ENCODE measurements at places on chromosomes 16 and 17.

DNA sequence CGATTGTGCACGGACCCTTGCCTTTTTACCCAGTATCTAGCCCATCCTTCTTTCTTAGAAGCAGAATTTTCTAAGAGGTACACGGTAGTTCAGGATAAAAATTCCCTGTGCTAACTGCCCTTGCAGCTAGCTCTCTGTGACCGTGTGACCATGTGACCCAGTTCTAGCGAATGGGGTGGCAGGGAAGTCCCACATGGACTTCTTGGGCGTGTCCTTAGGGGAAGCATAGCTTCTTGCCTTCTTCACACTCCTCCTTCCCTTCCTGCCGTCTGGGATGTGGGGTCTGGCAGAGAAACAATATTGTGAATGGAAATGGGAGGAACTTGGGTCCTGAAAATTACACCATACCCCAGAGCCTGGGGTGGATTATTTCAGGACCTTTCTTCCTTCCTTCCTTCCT is 670.7 kb downstream of the MAF start:
- DNase-seq: no peak

DNA sequence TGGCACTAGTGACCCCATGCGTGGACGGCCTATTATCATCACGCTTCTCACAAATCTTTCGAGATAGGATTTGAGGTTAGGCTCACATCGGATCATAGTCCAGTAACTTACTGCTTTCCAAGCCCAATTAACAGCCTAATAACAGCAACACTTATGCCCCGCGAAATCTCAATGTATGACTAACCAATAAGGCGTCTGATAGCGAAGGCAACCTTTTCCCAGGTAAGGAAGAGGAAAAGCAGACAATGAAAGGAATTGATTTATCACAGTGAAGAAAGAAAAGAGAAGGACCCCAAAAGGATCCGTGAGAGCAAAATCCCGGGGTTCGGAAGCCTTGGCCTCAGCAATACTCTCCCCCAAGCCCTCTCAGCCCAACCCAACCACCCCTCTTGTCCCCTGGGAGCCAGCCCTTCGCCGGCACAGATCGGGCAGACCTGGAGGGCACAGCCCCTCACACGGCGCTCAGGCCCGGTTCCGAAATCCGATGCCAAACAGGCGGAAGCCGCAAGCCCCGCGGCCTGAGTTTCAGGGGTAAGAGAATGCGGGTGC is 534 bp downstream of the GPATCH8 start:
- DNase-seq: peak; percentile 10

- DNase-seq: peak; percentile 10
These were observed 118.6 kb upstream of the TNRC6C start for GRCh38 chr17:77839698-77840512.

GRCh38 chr16:35559911-35560636 is 2100.7 kb downstream of the TP53TG3F start:
- DNase-seq: no peak

GRCh38 chr16:12130691-12131290 is 154.3 kb downstream of the SNX29 start:
- no peak for DNase-seq

- no peak for DNase-seq
These were observed 183.8 kb downstream of the CCDC182 start for GRCh38 chr17:57561072-57561861.

DNA sequence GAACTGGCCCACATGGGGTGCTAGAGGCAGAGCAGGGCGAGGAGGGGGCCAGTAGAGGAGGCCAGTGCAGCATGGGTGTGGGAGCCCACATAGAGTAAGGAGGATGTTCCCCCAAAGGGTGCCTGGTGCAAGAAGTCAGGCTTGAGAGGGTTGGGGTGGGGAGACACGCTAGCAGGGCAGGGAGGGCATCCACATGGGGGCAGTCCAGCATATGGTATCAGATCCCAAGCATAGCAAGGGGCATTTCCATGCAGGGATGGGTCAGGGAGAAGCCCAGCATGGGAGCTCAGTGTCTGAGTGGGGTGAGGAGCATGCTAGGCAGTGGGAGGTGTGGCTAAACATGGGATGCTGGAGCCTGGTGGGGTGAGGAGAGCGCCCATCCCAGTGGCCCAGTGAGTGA is 213.7 kb downstream of the COPRS start:
- DNase-seq: no peak

- peak; percentile 51 for DNase-seq
These were observed 609.4 kb upstream of the CDH5 start for GRCh38 chr16:65757064-65757463.

DNA sequence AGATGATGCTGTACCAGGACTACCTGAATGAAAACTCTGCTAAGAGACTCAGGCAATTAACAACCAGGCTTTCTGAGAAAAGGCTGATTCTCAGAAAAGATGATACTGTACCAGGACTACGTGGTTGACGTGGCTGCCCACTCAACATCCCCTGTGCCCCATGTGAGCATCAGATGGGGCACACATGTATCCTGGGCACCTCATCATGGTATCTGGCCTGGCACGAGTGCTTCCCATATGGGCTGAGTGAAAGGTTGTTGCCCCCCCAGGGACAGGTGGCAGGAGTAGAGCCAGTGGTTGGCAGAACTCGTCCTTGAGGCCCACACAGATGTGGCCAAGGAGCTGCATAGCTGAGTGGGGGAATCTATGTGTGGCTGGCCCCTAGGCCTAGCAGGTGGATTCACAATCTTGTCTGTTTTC is 3.5 kb upstream of the CES4A start:
- DNase-seq: no peak

GRCh38 chr17:31802502-31802901 is 56.5 kb downstream of the COPRS start:
- no peak for DNase-seq

DNA sequence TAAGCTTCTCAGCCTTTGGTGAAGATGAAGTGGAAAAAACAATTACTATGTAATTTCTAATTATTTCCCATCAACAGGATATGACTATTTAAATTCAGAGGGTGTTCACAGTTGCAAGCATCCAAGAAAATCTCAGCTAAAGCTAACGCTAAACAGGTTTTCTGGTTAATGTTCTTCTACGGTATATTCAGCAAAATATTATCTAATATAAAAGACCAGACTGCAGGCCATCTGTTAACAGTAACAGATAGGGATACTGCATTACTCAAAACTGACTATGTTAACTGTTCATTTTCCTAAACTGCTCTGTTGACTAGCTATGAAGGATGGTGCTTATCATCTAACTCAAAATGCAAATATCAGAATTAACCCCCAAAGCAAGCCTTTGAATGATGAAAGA is 32.8 kb downstream of the GLG1 start:
- no peak for DNase-seq

- DNase-seq: no peak
These were observed 3.5 kb downstream of the C17orf100 start for GRCh38 chr17:6654841-6655731.

- no peak for DNase-seq
These were observed 775 bp downstream of the PRPSAP2 start for GRCh38 chr17:18858567-18859245.

DNA sequence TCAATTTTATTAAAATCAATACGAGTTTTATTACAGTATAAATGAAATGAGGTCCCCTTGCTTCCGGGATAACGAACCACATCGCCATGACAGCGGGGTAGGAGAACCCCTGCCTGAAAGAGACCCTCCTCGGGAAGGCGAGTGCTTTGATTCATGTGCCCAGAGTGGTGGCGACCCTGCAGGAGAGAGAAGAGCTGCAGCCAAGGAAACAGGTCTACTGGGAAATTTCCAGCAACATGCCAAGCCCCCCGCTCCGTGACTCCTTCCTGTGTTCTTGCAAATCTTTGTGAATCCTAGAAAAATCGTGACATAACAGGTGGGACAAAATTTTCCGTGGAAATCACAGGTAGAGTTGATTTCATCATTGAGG is 162.5 kb downstream of the WSCD1 start:
- no peak for DNase-seq

DNA sequence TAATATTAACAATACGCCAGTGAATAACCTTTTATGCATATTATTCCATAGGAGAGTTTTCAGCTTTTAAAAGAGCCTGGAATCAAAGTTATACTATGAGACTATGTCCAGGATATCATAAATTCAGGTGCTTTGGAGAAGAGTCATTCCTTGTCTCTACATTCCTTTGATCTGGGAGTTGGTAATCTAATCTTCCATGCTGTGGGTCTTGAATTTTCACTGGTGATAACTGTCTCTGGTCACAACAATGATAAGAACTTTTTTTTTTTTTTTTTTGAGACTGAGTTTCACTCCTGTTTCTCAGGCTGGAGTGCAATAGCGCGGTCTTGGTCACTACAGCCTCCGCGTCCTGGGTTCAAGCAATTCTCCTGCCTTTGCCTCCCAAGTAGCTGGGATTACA is 50.8 kb downstream of the CHD9 start:
- DNase-seq: no peak

- DNase-seq: peak; percentile 34
These were observed 60.1 kb downstream of the CYLD start for GRCh38 chr16:50802000-50802399.

DNA sequence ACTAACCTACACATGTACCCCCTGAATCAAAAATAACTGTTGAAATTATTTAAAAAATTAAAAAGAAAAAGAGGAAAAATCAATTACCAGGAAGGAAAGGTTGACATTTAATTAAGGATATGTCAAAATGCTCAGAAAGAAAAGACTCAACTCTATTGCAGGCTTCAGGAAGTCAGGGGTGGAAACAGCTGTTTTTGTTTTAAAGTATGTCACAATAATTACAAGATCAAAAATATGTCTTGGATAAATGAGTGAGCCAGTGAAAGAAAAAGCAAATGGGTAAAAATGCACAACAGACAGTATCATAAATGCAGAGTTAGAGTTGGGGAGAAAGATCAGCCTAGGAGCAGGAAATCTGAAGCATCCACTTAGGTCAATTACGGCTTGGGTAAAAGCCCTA is 146.0 kb downstream of the CDH11 start:
- DNase-seq: peak; percentile 28

DNA sequence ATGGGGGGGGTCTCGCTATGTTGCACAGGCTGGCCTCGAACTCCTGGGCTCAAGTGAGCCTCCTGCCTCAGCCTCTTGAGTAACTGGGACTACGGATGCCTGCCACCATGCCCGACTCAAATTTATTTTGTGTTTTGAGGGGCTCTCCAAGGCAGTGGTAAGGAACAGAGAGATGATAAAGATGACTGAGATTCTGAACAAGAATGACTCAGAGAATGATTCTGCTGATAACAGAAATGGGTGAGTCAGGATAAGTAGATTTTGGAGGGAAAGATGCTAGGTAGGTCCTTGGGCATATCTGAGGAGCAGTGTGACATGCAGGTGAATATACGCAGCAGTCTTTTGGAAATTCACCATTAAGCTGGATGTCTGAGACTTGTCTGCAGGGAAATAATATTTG is 2.6 kb downstream of the TMEM220 start:
- no peak for DNase-seq

DNA sequence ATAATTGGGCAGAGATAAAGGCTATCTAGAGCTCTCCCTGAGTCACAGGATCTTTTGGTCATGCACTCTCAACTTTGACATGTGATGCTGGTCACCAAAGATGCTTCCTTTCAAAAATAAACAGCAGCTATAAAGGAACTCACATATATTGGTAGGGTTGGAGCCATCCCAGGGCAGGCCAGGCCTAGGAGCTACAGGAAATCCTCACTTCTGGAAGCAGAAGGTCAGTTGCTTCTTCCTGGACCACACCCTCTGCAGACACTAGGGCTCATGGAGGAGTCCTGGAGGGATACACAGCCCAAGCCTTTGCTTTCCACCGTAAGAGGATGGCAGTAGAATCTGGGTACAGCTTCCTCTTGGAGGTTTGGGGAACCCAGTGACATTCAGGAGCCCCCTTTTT is 24.6 kb downstream of the SOST start:
- no peak for DNase-seq

GRCh38 chr17:79057737-79058385 is 16.8 kb upstream of the ENGASE start:
- DNase-seq: no peak

GRCh38 chr17:61205401-61205800 is 194.2 kb upstream of the TBX2 start:
- no peak for DNase-seq

DNA sequence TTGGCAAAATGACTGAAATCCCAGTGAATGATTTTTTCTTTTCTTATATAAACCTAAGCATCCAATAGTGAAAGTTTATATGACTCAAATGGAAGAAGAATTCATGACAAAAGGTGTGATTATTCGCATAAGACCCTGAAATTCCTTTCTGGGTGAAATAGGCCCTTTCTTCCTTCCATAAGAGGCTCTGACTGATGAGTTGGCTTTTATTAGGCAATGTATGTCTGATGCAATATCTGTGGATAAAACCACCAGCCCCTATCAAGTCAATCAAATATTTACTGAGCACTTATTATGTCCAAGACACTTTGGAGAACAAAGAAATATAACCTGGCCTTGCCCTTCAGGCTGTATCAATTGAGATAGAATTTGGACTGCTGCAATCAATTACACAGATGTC is 316.6 kb downstream of the CDH13 start:
- peak; percentile 76 for DNase-seq

- no peak for DNase-seq
These were observed 5.2 kb upstream of the RNF135 start for GRCh38 chr17:30965686-30966085.

DNA sequence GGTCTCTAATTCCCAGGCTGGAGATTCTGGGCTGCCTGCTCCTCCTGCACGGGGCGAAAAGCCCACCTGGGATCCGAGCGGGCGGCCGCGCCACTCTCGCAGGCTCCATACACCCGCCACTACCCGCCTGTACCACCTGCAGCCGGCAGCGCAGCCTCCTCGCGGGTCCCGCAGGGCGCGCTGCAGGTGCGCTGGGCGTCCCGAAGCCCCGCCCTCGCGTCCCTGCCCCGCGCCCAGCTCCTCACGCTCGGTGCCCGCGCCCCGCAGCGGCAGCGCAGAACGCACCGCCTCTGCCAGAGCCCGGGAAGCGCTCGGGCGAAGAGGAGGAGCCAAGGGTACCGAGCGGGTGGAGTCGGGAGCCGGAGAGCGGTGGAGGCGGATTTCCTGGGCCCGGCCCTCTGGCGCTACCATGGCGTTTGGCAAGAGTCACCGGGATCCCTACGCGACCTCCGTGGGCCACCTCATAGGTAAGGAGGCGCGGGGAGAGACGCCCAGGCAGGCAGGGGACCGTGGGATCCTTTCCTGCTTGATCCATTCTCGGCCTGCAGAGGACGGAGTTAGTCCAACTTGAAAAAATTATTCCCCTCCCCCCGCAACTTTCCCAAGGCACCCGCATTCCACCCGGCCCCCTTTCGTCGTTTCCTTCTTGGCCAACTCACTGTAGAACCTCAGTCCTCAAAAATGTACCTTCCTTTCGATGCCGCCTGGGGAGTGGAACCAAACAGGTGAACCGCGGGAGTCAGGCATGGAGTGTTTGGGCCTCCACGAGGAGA is at the start of gene TOM1L1:
Gene TOM1L1 (plus strand): TSS at position 396 of the 773 bp plus-strand sequence. CDS start 14 bp downstream, at position 410.
- peak; percentile 63 for DNase-seq

- DNase-seq: no peak
These were observed 253.2 kb downstream of the PRKCA start for GRCh38 chr17:66555605-66556004.

DNA sequence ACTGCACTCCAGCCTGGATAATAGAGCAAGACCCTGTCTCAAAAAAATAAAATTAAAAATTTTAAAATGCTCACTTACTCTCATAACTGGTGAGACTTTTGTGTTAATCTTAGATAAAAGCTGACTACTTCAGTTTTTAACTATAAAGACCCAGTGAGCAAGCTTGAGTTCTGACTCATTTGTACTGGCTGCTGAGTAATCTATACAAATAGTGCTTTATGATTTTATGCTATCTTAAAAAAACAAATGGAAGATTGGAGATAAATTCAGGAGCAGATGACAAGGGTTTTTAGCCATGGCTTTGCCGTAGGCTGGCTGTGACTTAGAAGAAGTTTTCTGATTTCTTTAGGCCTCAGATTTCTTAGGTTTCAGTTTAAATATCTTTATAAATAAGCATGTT is 30.5 kb downstream of the SNTB2 start:
- peak; percentile 43 for DNase-seq

Data from cardiac fibroblast (primary cell).